ENCODE measurements at places on chromosomes 1 and 21.

GRCh38 chr1:116842654-116843053, 67.1 kb upstream of the PTGFRN start:
- no peak for DNase-seq

DNA sequence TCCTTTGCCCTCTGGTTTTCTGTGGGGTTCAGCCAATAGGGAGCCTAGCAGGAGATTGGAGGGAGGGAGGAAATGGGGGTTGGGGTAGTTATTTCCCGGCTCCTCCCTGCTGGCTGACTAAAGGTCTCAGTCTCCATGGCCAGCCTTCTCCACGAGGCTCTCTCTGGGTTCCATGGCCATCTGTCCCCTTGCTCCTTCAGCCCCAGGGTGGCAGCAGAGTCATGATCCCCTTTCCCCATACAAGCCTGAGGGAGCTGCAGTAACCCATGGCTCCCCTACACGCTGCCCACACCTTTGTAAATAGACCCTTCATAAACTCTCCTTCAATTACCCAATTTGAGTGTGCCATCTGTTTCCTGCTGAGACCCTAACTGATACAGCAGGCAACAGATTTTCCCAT, 176.1 kb upstream of the CSF3R start:
- no peak for DNase-seq

- DNase-seq: no peak
Observed at GRCh38 chr1:113898241-113898814, 6.3 kb downstream of the AP4B1 start.

GRCh38 chr1:79150576-79150975, 144.0 kb upstream of the ADGRL4 start:
- no peak for DNase-seq

DNA sequence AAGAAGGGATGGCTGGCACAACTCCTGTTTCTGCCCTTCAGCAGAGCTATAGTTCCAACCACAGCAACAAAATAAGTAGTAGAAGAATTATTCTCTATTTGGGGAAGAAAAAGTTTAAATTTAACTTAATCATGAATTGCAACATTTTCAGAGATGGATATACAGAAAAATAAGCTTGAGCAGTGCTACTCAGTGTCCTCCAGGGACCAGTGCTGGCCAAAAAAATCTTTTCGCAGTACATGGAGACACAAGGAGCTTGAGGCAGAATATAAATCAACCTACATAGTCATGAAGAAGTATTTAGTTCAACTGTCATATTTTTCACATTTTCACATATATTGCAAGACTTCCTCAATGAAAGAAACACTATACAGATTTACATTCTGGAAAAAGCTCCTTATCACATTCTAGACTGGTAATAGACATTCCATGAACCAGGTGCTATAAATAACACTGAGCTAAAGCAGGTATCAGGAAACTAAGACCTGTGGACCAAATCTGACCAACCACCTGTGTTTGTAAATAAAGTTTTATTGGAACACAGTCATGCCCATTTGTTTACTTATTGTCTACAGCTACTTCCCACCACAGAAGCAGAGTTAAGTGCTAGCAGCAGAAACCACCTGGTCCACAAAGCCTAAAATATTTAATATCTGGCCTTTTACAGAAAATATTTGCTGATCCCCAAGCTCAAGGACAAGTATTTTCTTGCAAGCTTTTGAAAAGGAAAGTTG, 101.9 kb downstream of the RGS21 start:
- DNase-seq: no peak

DNA sequence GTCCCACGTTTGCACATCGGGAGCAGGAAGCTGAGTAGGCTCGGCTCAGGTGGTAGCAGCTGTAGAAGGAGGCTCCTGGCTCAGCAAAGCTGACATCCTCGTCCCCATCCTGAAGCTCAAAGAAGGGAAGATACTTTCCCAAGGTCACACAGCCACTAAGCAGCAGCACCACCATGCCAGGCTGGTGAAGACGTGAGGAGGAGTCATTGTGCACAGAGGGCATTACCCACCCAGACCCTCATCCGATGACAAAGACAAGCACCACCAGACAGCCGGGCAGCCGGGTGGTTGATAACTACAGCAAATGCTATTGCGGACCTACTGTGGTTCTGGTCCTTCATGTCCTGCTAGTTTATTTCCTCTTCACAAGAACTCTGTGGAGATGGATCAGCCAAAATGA, 186.9 kb downstream of the MATN1 start:
- DNase-seq: no peak

GRCh38 chr1:38015978-38016725, 3.6 kb downstream of the UTP11 start:
- no peak for DNase-seq
